ENCODE measurements at places on chromosomes 7 and 10. TPM values are rescaled to one million over a fixed set of nuclear protein-coding genes. Genes with fewer than 3 reads are reported as not detected.

Gene CALN1
- not detected for total RNA-seq

Gene ERVW-1
- not detected for total RNA-seq

Gene ST7
- 21.5 TPM for total RNA-seq

Gene TRIM73
- 4.3 TPM for total RNA-seq

Gene CCDC172
- not detected for total RNA-seq

Gene PRPF18
- total RNA-seq, result 23.0 TPM

Gene ZNF783
- total RNA-seq, result 21.8 TPM

Gene VIPR2
- 0.91 TPM for total RNA-seq

Gene CACNB2
- total RNA-seq, result 2.8 TPM

Gene RAMP3
- 82.6 TPM for total RNA-seq

Gene PRRT4
- not detected for total RNA-seq

Gene LRRD1
- total RNA-seq, result 0.25 TPM

DNA sequence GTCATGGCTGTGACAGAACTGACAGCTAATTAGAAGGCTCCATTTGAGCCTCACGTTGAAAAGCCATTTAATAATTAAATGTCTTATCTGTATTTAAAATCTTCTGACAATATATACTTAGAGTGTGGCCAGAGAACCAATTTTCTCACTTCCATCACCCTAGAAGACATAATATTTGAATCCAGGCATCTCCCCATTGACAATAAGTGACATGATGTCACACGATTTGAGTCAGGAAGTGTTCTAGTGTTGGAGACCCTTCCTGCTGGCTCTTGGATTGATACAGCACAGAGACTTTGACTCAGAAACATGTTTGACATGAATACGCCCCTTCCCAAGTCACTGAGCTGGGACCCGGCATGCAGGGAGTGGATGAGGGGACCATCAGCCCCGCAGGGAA lies 85.9 kb downstream of the SLIT1 start:
- no peak for DNase-seq

DNA sequence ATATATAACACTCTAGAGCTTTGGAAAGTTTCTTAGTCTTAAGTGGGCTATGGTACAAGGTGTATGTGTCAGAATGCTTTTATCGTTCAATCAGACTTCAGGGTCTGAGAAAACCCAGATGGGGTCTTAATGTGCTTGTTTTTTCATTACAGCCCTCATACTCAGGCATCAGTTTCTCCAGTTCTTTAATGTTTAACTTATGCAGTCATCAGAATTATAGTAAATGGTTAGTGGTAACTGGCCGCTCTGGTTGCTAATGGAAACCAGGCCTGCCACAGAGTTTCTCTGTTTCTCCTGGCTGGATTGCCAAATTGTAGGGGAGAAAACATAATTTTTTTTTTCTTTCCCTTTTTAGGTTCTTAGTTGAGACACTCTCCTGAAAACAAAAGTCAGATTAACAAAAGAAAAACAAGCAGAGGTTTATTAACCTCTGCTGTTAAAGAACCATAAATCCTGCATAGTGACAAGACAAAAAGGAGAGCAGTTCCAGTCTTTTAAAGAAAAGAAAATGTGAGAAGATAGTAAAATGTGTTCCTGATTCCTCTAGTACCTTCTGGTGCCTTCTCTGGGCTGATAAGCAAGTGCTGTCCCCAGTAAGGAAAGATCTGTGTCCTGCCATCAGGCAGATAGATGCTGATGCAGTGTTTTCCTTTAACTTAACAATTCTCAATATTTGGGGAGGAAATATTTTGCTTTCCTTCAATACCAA lies 21.5 kb upstream of the GHITM start:
- DNase-seq, result peak; percentile 62

DNA sequence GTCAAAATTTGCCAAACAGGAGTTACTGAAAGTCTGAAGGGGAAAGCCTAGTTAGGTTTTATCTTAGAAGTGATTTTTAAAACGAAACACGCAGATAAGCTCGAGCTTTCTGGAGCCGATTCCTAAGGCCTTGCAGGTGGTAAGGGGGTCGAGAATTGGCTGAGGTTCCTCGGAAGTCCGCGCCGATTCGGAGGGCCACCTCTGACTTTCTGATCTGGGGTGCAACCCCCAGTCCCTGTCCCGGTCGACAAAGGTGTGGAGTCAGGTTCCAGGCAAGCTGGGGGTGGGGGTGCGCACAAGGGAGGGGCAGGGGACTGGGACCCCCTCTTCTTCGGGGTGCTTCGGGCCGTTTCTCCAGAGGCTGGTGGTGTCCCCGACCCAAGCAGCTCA lies 701 bp upstream of the CUL1 start:
- peak; percentile 51 for DNase-seq

DNA sequence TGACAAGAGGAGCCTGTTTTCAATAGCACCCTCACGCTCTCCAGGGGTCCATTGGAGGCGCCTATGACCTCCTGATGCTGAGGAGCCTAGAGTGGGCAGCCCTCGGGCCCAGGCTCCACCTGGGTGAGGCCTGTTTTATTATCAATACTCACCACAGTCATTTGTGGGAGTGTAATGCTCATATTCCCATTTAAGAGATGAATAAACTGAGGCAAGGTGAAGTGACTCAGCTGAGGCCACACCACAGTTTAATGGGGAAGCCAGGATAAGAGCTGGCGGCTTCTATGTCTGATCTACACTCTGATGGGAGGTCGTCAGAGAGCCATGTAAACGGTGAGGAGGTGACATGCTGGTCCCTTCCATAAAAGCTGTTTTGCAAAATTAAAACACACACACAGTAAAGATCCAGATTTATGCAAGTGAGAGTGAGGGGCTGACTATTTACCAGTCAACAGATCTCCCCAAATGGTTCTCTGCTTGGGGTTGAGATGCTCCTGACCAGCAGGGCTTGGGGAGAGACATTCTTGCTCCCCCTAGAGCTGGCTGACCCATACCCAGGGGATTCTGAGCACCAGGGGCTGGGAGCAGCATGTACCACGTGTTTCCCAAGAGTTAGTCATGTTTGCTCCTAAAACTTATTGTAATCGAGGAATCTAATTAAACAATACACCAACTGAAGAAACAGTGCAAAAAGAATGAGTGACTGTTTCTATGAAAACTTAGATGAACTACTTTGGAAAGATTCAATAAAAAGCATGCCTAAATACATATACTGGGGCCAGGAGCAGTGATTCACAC lies 81.0 kb upstream of the INSIG1 start:
- DNase-seq, result no peak

GRCh38 chr10:29757551-29758297 lies 123.0 kb upstream of the SVIL start:
- no peak for DNase-seq

GRCh38 chr10:112622786-112623185 lies 175.8 kb downstream of the VTI1A start:
- peak; percentile 48 for DNase-seq

- DNase-seq, result no peak
Observed at GRCh38 chr7:45575501-45576248, 1.5 kb downstream of the ADCY1 start.

DNA sequence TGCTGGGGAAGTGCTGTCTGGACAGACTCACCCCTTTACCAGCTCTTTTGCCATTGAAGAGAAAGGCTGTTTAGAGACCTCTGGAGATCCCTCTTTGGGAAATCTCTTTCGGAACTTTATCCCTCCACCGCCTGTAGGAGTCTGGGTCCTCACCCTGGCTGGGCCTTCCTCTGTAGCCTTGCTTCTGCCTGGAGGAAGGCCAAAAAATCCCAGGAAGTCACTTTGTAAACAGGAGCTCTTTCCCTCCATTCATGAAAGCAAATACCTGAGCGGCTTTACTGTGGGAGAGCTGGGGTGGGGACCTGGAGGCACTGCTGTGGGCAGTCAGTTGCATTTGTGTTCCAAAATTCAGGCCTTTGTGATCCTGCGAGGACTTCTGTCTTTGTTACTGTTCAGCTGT lies 126.2 kb downstream of the KLF6 start:
- no peak for DNase-seq

- DNase-seq, result no peak
Observed at GRCh38 chr10:115555887-115556402, 462.8 kb downstream of the ATRNL1 start.

DNA sequence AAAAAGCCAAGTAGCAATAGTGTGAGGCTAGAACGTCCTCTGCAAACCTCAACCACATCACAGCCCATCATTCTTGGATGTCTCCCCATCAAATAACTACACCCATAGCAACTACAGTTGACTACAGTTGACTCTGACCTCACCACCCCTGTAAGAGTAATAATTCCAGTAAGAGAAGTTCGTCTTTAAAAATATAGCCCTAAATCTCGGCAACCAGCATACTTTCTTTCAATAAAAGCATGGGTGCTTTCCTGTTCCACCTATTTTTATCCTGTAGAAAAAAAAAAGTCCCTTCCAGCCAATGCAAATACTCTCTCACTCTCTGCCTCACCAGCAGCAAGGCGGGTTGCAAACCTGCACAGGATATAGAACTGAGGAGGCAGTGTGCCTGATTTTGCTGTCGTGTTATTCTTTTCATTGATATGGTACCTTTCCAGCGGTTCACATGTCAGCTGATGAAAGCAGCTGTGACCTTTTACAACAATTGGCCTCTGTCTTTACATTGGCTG lies 187.5 kb upstream of the NFE2L3 start:
- no peak for DNase-seq

DNA sequence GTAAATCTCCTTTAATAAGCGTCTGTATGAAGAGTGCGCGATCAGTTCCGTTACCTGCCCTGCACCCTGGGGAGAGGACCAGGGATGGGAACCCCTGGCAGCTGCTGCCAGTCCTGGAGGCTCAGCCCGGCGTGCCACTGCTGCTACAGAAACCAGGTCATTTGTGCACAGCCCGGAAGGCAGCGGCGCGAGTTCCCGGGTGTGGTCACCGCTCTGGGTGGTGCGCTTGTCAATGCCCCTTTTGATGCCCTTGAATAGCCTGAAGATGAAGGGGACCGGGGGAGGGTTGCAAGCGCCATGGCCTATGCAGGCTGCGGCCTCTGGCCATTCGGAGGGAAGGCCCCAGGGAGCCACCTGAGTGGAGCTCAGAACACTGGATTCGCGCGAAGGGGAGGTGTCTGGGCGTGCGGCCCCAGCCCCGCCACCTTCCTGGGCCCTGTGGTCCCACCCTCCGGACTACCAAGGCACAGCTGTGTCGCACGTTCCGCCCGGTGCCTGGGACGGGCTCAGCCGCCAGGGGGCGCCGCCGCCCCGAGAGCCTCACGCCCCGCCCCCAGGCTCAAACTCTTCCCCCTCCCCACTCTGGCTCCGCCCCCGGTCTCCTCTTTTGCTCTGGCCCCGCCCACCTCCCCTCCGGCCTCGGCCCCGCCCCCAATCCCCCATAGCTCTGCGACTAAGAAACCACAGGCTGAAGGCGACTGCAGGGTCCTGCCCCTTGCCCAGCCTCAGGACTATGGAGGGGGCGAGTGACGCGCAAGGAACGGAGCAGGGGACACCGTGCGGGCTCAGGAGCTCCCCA lies 16.5 kb downstream of the AP5Z1 start:
- peak; percentile 89 for DNase-seq

- no peak for DNase-seq
Observed at GRCh38 chr10:46268076-46268881, 18.5 kb upstream of the ANTXRL start.

DNA sequence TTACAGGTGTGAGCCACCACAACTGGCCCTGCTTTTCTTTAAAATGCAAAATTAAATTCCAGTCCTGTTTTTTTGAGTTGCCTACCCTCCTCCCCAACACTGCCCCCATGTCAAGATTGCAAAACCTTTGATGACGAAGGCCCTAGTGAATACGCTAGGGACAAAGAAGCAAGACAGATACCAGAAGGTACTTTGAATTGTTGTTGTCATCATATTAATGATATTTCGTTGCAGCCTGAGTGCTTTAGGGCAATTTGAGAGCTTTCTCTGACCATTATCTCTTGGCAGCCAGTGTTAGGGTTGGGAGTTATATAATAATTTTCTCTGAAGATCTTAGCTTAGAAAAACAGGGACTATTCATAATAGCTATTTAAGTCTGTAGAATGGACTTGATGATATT lies 7.1 kb downstream of the CCSER2 start:
- DNase-seq, result no peak

DNA sequence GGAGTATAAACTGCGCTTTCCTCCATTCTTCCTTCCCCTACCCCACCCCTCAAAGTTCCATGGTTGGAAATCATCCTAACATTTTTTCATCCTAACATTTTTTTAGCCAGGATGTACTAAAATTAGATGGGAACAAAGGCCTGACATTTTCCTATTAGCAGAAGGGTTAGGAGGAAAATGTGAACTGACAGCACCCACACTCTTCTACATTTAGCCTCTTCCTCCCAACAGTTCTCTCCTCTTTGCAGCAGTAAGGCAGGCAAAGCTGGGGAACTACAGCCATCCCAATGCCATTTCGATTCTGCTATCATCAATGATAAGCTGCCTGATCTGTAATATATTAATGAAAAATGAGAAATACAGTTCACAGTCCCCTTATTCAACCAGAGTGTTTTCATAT lies 11.4 kb upstream of the FAM53B start:
- no peak for DNase-seq

- DNase-seq, result no peak
Observed at GRCh38 chr7:4871056-4871680, 9.3 kb upstream of the PAPOLB start.

DNA sequence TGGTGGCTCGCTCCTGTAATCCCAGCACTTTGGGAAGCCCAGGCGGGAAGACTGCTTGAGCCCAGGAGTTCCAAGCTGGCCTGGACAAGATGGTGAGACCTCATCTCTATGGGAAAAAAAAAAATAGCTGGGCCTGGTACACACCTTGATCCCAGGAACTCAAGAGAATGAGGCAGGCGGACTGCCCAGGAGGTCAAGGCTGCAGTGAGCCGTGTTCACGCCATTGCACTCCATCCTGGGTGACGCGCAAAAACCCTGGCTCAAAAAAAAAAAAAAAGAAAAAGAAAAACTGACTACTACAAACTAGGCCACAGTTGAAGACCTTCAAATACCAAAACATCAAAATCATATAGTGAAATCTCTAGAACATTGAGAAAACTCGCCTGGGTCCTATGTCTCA lies 3.9 kb downstream of the BRAT1 start:
- no peak for DNase-seq

DNA sequence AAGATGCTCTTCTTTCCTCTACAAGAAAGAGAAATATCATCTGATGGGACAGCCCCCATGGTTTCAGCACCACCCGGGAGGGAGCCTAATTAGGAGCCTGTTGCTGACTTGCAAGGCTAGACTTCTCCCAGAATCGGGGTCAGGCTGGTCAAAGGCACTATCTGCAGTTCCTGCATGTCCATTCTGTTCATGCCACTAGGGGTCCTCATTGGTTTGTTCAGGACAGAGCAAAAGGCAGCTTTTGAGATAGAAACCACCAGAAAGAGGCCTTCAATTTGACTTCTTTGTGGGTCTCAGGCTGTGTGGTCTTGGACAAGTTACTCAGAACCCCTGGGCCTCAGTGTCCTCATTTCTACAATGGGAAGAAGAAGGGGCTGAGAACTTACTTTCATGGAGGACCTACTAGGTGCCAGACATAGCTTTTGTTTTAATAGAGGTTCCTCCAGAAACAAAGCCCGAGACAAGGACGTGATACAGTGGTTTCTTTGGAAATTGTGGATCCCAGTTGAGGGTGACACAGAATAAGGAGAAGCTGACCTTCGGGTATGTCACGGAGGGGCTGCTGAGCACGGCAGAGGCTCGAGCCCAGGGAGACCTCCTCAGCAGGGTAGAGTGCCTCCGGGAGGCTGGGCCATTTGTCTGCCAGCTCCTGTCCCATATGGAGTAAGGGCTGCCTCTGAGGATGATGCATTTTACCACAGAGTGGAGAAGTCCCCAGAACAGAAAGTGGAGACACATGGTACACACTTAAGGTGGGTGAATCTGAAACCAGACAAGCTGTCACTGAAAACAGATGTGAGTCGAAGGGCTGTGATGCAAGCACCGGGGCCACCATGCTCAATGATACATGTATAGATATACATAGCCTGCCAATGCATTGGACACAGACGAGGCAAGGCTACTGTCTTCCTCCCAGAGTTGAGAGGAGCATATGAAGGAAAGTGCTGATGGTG lies 33.1 kb upstream of the NEUROD6 start:
- DNase-seq, result peak; percentile 42

GRCh38 chr7:124032369-124033094 lies at the start of gene TMEM229A:
Gene TMEM229A, minus strand, starts transcription at chr7:124033067. Its CDS starts 64 bp downstream, at chr7:124033003.
- peak; percentile 74 for DNase-seq
